ENCODE measurements at places on chromosomes 6 and 20. TPM values are rescaled to one million over a fixed set of nuclear protein-coding genes. Genes with fewer than 3 reads are reported as not detected.
A peak's percentile ranks its signal among the peaks of the same experiment; 100 is the strongest.

MYB gene
- not detected for polyA plus RNA-seq

DNA sequence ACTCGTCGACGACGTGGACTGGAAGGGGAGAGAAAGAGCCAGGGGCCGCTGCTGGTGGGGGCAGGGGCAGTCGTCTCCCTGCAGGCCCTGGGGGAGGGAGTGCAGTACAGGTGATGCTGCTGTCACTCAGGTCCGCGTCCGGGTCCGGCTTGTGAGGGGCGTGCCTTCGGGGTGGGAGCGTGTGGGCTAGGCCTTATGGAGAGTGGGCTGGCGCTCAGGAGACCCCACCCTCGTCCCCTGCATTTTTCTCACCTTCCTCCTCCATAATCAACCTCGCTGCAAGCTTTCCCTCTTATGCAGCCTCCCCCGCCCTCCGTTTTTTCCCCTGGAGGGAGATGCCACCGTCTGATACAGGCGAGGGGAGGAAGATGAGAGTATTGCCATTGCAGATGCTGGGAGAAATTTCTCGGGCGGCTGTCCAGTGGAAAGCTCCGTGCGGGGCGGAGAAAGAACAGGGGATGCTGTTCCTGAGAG is 632 bp downstream of the PCMT1 start:
- no peaks in the 10 kb centered on the region for H3K27me3 ChIP-seq
- peak; percentile 84 for DNase-seq
- H3K36me3 ChIP-seq: no peaks in the 10 kb centered on the region
- no peaks in the 10 kb centered on the region for H3K4me1 ChIP-seq

PRR18 gene
- polyA plus RNA-seq: not detected

- H3K4me1 ChIP-seq: no peaks in the 10 kb centered on the region
- no peaks in the 10 kb centered on the region for H3K27me3 ChIP-seq
- H3K27ac ChIP-seq: no peak overlapping the region
- H3K36me3 ChIP-seq: no peaks in the 10 kb centered on the region
- peak; percentile 51 for DNase-seq
Observed at GRCh38 chr20:32908334-32909292, 49.9 kb downstream of the EFCAB8 start.

DNA sequence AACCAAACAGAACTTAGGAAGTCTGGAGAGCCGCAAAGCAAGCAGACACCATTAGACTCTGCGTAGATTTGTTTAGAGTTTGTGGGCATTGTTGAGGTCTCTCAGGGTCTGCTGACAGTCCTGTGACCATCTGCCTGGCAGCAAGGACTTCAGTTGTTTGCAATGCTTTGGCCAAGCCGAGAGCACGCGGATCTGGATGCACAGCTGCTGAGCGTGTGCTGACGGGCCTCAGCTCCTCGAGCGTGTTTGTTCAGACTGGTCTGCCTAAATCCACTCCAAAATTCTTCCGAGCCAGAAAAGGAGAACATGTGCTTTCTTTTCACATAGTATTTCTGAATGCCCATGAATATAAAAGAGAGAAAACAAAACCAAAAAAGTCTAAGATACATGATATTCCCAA is 159.0 kb downstream of the ZNF217 start:
- H3K27me3 ChIP-seq: no peaks in the 10 kb centered on the region
- H3K27ac ChIP-seq: no peak overlapping the region
- H3K36me3 ChIP-seq: no peaks in the 10 kb centered on the region
- H3K4me3 ChIP-seq: no peak overlapping the region
- no peak for DNase-seq

GRCh38 chr20:13586133-13586532 is 52.6 kb downstream of the TASP1 start:
- H3K27ac ChIP-seq: no peak overlapping the region
- DNase-seq: no peak
- H3K4me1 ChIP-seq: no peaks in the 10 kb centered on the region
- H3K27me3 ChIP-seq: no peaks in the 10 kb centered on the region
- no peaks in the 10 kb centered on the region for H3K36me3 ChIP-seq

MUCL3 gene
- 0.13 TPM for polyA plus RNA-seq

SLC16A10 gene
- polyA plus RNA-seq: 0.05 TPM

RIPPLY2 gene
- polyA plus RNA-seq: 0.05 TPM

DNA sequence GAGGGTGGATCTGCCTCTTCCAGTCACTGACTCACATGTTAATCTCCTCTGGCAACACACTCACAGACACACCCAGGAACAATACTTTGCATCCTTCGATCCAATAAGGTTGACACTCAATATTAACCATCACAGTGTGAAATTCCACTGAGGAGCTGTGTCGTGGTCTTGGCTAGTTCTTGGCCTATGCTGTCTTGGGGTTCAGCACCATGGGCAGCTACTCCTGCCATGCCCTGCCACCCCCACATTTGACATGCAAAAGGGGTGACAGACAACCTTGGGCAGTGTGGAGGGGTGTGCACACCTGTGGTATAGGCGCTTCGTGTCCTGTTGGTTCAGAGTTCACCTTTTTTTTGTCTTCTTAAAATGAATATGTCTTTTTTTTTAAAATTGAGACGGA is 25.8 kb downstream of the ANKRD6 start:
- DNase-seq: no peak
- no peaks in the 10 kb centered on the region for H3K27me3 ChIP-seq
- no peak overlapping the region for H3K4me3 ChIP-seq
- H3K4me1 ChIP-seq: no peaks in the 10 kb centered on the region

GRCh38 chr20:55565096-55565773 is 440.1 kb downstream of the CBLN4 start:
- no peak overlapping the region for H3K4me3 ChIP-seq
- H3K27ac ChIP-seq: no peak overlapping the region
- H3K4me1 ChIP-seq: no peaks in the 10 kb centered on the region
- H3K36me3 ChIP-seq: no peaks in the 10 kb centered on the region

- no peak overlapping the region for H3K4me3 ChIP-seq
- H3K4me1 ChIP-seq: no peaks in the 10 kb centered on the region
- no peak for DNase-seq
- H3K27me3 ChIP-seq: no peaks in the 10 kb centered on the region
Observed at GRCh38 chr6:43442935-43443334, 12.4 kb downstream of the DLK2 start.

DNA sequence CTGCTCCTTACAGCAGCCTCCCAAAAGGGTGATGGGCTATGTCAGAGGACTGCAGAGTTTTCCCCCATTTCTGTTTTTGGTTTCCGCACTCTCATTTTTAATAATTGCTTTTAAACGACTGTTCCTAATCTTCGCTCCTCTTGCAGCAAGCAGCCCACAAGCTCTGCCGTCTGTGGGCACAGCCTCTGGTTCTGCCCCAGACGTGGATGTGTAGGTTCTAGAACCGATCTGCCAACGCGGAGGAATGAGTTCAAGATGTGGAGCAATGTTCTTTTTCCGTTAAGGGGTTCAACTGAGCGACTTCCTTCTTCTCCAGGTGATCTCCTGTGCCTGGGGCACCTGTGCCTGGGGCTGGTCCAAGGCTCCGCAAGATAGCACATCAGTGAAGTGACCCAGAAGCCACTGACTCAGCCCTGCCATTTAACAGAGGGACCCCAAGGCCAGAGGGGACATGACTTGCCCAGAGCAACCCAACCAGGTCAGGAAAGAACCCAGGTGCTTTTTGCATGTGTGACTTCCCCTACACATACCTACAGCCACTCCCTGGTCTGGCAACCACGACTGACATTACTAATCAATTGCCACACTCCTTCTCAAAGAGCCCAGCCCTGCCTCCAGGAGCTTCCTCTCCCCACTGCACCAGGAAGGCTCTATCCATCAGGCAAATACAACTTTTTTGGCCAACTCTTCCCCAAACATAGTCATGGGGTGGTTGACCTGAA is 22.7 kb downstream of the PMEPA1 start:
- peak overlapping the region; percentile 10 for H3K27ac ChIP-seq
- H3K36me3 ChIP-seq: no peaks in the 10 kb centered on the region
- no peaks in the 10 kb centered on the region for H3K27me3 ChIP-seq
- H3K4me1 ChIP-seq: no peaks in the 10 kb centered on the region

DNA sequence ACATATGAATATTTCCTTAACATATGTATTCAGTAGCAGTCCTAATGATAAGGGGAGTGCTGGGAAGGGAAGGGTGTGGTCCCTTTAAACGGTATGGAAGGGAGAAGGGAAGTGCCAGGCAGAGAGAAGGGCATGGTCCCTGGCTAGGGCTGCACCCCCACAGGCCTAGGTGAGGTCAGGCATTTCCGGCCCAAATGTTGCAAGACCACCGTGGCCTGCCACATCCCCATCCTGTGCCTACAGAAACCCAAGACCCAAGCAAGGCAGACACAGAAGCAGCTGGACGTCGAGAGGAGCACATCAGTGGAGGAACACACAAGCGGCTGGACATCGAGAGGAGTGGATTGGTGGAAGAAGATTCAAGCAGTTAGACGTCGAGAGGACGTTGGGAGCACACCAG is 5.9 kb downstream of the RRAGD start:
- H3K36me3 ChIP-seq: no peaks in the 10 kb centered on the region
- no peak overlapping the region for H3K4me3 ChIP-seq
- no peak overlapping the region for H3K27ac ChIP-seq
- H3K4me1 ChIP-seq: no peaks in the 10 kb centered on the region
- no peak for DNase-seq
- no peaks in the 10 kb centered on the region for H3K27me3 ChIP-seq
